ENCODE measurements at places on chromosomes 6 and 20.

- DNase-seq = no peak
Observed at GRCh38 chr6:48933136-48933535, 529.9 kb downstream of the MMUT start.

- no peak for DNase-seq
Observed at GRCh38 chr20:46312945-46313861, 4.9 kb upstream of the CDH22 start.

- DNase-seq = no peak
Observed at GRCh38 chr6:141254336-141254735, 878.4 kb upstream of the GJE1 start.

GRCh38 chr6:150806790-150807189 lies 58.7 kb upstream of the MTHFD1L start:
- no peak for DNase-seq

DNA sequence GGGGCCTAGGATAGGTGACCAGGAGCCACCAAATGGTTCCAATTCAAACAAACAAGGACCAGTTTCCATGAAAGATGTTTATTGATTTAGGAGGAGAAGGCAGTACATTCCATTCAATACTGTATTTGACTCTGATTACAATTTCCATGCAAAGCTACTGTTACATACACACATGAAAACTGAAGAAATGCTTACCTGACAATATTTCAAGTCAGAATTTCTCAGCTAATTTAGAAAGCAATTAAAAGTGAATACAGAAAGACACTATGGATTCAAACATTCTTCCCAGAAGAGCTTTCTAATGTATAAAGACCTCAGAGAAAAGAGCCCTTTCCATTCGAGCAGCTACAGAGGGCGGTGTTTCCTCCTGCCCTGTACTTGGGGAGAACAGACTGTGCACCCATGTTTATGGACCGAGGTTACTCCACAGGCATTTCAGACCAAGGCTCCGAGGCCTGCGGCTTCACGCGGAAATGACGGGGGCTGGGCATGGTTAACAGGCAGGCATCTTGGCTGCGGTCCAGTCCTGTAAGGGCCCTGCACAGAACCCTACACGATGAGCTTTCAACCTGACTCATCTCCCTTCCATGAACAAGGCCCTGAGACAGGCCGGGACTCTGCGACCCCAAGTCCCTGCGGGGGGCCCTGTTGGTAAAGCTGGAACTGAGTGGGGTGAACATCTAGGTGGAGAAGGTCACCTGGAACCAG lies 25.7 kb upstream of the TCFL5 start:
- DNase-seq = peak; percentile 88

DNA sequence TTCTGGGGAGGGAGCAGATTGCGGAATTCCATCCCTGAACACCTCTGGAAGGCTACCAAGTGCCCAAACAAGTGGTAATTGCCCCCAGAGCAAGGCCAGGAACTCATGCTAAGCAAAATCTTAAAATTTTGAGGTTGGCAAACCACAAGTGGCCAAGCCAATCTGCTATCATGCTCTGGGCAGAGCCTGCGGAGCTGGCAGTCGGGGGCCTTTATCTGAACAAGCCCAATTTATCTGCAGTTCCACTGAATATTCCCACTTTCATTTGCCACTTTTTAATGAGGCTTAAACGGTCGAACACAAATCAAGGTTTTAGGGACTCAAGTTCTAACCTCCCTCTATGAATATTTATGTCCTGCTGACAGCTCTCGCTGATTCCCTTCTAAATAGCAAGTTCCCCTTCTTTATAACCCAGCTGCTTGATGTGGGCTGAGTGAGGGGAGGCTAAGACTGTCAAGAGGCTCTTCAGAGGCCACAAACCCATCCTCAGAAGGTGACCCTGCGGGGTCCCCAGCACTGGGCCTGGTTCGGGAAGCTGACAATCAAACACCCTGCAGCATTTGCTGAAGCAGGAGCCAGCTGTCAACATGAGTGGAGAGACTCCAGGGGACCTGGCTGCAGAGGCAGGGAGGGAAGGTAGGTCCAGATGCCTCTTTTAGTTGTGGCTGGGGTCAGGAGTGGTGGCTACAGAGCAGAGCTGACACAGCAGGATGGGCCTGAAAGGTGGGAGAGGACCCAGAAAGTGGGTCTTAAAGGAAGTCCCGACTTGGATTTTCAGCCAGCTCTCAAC lies 11.9 kb downstream of the CCDC167 start:
- DNase-seq = no peak

GRCh38 chr6:109237986-109238329 lies 142.7 kb downstream of the CEP57L1 start:
- DNase-seq = no peak

DNA sequence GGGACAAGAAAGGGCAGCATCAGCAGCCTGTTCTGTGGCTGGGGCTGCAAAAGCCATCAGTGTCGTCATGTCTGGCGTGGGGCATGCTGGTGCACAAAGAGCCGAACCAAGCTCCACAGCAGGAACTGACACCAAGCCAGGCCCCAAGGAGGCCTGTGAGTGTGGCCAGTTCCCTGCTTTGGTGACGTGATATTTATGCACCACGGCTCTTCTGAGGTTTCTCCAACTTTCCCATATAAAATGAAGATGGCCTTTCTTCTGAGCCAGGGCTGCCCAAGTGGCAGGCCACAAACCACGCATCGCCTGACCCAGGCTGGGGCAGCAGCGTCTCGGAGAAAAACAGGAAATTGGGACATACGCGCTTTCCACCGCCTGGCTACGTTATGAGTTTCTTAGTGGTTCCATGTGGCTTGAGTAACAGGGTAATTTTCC lies 109.9 kb downstream of the RIN2 start:
- no peak for DNase-seq

GRCh38 chr6:111844921-111845320 lies 28.3 kb downstream of the FYN start:
- DNase-seq = no peak

DNA sequence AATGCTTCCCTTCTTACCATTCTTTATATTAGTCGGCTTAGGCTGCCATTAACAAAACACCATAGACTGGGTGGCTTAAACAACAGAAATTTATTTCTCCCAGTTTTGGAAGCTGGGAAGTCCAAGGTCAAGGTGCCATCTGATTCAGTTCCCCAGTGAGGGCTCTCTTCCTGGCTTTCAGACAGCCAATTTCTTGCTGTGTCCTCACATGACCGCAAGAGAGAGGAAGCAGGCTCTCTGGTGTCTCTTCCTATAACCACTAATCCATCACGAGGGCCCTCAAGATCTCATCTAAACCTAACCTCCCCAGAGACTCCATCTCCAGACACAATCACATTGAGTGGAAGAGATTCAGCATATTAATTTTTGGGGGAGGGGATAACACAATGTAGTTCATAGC lies 193.0 kb upstream of the SGK1 start:
- DNase-seq = no peak

GRCh38 chr6:170160031-170160627 lies 130.7 kb downstream of the DLL1 start:
- no peak for DNase-seq

DNA sequence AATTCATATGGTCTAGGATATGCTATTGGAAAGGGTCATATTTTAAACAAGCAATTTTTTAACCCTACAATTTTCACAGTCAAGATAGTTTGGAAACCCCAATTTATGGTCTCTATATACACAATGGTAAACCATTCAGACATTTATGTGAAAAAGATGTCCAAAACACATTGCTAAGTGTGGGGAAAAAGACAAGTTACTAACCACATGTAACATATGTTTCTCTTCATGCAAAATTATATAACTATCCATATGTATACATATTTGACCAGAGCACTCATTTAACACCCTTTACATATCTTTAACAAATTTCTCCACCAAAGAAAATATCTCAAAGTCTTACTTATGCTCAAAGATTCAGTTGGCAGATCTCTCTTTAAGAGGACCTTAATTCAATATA lies 110.6 kb downstream of the RNGTT start:
- DNase-seq = no peak

DNA sequence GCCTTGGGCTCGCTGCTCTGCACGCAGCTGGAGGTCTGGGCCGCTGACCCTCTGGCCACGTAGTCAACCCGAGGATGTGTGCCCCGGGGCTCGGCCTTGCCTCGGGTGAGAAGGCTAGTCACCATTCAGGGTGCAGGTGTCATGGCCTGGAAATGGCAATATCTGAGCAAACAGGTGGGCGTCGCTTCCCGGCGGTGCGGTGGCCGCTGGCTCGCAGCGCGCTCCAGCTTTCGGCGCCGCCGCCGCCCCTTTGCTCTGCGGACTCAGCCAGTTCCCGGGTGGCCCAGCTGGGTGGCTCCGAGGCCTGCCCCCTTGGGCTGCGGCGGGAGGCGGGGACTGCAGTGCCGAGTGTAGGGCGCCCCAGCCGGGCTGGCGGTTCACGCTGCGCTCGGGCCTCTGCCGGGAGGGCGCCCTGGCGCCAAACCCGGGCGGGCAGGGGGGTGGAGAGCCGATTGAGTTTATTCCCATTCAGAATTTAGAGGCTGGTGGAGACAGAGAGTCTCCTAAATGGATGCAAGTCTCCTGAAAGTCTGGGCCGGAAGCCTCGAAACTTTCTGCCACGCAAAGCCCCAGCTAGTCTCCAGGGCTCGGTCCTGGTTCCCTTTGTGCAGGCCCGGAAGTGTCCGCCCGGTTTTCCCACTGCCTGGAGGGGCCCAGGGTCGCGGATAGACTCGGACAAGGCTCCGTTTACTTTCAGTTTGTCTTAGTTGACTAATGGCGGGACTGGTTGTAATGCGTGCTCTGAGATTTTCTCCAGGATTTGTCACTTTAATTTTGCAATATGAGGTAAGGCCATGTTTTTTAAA lies 11.3 kb upstream of the TFAP2A start:
- peak; percentile 36 for DNase-seq

- no peak for DNase-seq
Observed at GRCh38 chr6:11536795-11537194, 754 bp upstream of the TMEM170B start.

DNA sequence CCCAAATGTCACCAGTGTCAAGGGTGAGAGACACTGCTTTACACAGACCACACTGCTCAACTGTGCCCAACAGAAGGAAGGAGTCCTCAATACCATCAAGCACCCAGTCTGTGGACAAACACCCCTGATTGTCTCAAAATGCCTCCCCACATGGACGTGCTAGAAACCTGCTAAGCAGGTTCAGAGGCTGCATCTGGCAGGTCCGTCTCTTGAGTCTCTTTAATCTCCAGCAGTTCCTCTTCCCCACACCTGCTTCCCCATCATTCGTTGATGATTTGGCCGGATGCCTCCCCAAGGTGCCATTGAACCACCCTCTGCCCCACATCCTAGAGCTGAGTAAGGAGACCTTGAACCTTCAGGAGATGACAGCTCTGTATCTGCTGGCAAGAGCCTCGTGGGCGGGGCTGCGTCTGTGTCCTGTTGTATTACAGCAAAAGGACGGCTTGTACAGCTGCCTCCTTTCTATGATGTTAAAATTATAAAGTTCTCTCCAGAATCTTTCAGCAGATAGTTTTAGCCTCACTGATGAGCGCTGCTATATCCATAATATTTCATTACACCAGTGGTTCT lies 179.2 kb downstream of the PREX1 start:
- DNase-seq = no peak

DNA sequence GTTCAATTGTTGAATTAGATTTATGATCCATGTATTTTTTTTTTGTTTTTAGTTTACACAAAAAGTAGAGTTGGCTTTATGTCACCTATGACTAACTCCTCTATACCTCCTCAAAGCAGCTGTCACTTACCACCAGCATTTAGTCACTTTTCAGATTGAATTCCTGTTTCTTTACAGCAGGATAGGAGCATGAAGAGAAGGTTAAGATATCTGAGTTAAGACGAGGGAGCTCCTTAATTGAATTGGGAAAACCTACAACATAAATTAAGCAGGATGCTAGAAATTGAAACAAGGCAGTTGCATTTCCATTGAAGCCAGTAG lies 237.2 kb downstream of the FARS2 start:
- no peak for DNase-seq

DNA sequence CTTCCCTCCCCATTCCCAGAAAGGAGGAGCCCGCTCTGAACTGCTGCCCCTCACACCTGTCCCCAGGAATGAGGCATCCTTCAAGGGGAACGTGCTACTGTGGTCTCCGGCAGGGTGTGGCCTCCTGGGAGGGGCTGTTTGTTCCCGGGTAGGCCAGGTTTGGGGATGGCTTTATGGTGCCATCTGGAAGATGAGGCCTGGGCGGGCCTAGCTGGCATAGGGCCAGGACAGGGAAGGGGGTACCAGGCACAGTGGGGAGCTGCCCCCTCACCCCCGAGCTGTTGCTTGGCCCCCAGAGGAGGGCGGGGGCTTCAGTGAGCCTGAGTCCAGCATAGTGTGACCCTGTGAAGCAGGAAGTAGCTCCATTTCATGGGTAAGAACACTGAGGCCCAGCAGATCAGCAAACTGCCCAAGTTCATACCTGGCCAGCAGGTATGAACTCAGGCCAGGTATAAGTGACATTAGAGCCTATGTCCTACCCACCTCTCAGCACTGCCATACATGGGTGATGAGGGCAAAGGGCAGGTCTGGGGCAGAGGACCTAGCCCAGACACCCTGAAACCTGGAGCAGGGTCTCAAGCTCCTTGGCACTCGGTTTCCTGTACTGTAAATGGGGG lies 17.5 kb upstream of the SPDEF start:
- DNase-seq = no peak

Measured in NCI-H2029 (cell line).